ENCODE measurements at places on chromosomes 1 and 21.

DNA sequence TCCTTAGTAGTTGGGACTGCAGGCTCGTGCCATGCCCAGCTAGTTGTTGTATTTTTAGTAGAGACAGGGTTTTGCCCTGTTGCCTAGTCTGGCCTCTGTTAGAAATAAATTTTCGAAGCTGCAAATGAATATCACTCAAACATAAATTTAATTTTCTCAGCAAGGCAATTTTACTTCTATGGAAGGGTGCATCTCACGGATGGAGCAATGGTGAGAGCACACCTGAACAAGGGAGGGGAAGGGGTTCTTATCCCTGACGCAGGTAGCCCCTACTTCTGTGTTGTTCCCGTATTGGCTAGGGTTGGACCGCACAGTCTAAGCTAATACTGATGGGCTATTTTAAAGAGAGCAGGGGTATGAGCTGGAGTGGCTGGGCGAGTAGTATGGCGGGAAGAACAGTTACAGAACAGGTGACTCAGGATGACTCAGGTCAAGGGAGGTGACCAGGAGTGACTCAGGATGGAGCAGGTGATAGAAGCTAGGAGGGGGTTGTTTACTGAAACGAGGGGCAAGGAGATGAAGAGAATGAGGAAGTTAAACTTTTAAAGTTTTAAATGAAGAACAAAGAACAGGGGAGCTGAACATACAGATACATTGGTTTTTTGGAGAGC lies 7.5 kb downstream of the MDM4 start:
- DNase-seq = no peak

- no peak for DNase-seq
These were observed 125.0 kb downstream of the ADSS2 start for GRCh38 chr1:244326757-244327156.

GRCh38 chr1:16275591-16275990 lies 38.6 kb upstream of the CPLANE2 start:
- no peak for DNase-seq

DNA sequence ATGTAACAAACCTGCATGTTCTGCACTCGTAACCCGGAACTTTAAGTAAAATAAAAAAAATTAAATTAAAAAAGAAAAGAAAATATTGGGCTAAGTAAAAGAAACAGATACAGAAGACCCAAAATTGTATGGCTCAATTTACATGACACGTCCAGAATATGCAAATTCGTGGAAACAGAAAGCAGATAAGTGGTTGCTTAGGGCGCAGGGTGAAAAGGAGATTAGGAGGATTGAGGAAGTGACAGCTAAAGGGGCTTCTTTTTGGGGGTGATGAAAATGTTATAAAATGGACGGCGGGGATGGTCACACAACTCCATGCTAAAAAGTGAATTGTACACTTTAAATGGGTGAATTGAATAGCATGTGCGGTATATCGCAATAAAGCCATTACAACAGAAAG lies 27.4 kb upstream of the ZBTB21 start:
- no peak for DNase-seq

DNA sequence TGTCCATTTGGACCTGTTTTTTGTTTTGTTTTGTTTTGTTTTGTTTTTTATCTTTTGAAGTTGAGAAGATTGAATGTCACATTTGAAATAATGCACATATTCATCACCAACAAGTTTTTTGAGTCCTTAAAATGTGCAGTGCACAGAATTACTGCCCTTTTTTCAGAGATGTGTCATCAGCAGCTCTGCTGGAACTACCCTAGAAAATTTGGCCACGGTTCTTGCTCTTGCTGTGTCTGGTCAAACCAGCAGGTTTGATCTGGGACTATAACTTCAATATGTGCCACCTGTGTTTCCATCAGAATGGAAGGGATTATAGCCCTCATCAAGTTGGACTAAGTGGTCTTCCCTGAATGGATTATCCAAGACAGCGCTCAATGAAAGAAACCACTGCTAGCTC lies 24.1 kb upstream of the CNN3 start:
- DNase-seq = no peak

GRCh38 chr1:75520862-75521475 lies 89.9 kb downstream of the SLC44A5 start:
- no peak for DNase-seq

GRCh38 chr1:61244114-61244513 lies 161.8 kb downstream of the NFIA start:
- no peak for DNase-seq
